ENCODE measurements at places on chromosomes 3 and 15.

GRCh38 chr15:68630211-68630555, 51.4 kb downstream of the CORO2B start:
- no peak for DNase-seq

GRCh38 chr3:133934996-133935842, 39.5 kb upstream of the RAB6B start:
- no peak for DNase-seq

DNA sequence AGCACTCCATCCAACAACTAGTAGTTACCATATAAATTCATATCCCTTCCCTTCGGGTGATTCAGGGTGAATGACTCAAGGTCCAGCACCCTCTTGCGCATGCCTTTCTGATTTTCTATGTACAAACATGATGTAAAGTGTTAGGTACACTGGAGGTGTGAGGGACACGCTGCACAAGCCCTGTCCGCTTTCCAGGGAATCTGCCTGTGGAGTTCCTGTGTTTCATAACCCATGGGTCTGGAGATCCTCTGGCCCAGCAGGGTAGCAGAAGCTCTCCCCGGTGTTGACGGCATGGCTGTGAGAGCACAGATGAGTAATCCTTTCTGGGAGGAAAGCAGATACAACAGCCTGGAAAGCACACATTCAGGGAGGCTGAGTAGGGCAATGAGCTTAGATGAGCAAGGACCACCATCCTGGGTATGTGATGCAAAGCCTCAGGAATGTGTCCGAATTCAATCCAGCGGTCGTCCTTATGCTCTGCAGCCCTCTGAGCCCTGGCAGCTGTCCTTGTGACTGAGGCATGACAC, 142.9 kb upstream of the TP63 start:
- no peak for DNase-seq

GRCh38 chr3:59839283-59839682, 789.5 kb upstream of the CFAP20DC start:
- no peak for DNase-seq

DNA sequence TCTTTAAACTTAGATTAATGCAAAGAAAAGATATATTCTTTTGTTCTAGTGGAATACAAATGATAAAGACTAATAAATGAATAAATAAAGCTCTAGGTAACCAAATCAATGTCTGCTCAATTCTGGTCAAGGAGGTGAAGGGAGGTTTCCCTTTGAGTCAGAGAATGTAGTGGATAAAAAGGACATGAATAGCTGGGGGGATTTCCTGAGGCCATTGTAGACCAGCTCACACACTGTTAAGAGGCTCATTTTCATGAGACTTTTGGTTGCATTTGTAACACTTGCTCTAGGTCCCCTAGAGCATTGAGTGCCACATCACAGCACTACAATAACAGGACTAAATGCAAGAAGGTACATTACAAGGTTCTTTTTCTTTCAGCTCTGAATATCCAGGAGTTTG, 170.7 kb downstream of the TIGIT start:
- no peak for DNase-seq

GRCh38 chr3:30112902-30113484, 493.4 kb upstream of the TGFBR2 start:
- DNase-seq = no peak

DNA sequence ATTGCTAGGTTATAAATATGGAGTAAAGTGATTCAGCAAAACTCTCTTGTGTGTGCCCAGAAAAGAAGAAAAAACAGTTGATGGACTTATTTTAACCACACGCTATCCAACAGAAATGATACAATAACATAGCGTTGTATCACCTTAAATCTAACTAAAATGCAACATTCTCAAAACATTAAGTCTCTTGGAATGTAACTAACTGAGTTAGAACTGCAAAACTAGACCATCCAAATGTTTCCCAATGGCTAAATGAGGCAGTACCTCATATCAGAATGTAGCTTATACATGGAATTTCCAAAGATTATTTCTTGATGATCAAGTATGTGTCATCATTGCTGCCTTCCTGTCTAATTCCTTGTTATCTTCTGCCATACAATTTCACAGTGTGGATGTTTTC, 187.9 kb downstream of the CNTN3 start:
- no peak for DNase-seq

- DNase-seq = no peak
Observed at GRCh38 chr3:45199837-45200648, 26.0 kb downstream of the TMEM158 start.

DNA sequence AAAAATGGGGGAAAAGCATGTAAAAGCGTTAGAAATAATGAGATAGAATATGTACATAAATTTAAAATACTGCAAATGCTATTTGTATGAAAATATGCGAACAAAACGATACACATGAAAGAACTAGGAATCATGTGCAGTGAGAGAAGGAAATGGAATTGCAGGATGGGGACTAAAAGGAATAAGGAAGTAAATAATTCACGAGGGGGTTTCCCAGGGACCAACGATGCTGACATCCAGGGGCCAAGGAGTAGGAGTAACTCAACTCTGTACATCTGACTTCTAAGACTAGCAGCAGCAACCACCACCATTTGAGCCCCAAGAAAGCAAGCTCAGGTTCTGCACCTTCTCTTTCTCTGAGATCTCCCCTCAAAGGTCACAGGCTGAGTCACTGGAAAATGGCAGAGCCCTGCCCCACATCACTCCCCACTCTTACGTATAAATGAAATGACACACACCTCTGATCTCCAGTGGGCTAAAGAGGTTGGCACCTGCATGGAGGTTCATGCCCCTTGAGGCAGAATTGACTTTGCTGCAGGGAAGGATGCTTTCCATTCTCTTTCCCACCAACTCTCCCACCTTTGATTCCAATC, 100.0 kb upstream of the DLG1 start:
- no peak for DNase-seq

DNA sequence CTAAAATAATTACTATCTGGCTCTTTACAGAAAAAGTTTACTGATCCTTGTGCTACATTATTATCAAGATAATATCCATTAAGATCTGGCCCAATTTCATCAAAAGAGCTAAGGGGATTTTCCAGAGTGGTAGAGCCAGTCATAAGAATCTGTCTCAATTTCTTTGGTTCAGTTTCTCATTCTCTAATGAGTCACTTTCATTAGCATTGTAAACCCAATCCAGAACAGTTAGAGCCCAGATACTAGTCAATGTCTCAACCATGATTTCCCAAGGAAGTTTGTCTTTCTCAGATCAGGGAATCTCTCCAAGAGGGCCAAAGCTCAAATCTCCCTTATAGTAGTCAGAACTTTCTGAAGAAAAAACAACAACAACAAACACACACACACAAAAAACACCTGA, 131.1 kb upstream of the PPP2R3A start:
- no peak for DNase-seq

DNA sequence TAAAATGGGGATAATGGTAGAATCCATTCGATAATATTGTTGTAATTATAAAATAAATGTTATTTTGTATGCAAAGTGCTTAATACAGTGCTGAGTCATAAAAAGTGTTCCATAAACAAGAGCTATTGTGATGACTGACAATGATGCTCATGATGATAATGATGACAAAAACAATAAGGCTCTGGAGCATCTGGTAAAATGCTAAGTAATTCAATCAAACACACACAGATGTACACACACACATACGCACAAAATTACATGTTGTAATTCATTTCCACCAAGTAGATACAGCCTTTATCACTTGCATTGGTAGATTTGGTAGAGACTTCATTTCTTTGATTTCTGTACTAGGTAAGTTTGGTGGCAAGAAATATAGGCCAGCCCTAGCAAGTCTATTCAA, 163.8 kb downstream of the FHIT start:
- DNase-seq = no peak

DNA sequence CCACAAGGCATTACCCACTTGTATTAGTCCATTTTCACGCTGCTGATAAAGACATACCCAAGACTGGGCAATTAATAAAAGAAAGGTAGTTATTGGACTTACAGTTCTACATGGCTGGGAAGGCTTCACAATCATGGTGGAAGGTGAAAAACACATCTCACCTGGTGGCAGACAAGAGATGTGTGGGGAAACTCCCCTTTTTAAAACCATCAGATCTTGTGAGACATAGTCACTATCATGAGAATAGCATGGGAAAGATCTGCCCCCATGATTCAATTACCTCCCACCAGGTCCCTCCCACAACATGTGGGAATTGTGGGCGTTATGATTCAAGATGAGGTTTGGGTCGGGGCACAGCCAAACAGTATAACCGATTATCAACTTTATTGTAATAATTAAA, 17.0 kb upstream of the CMC1 start:
- no peak for DNase-seq

DNA sequence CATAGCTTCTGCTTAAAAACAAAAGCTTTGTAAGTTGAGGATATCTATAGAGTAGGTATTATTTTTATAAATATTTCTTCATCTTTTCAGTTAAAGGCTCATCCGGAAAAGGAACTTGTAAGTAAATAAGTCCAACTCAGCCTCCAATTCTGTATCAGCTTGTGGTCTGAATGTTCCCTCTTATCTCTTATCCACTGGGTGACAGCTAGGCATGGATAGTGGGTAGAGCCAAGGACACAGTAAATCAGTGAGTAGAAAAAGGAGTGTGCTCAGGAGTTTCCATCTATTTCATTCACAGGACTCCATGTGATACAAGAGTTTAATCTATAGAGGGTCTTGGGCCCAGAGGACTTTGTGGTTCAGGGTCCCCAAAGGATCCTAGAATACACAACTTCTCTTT, 50.9 kb downstream of the FRMD5 start:
- DNase-seq = no peak

DNA sequence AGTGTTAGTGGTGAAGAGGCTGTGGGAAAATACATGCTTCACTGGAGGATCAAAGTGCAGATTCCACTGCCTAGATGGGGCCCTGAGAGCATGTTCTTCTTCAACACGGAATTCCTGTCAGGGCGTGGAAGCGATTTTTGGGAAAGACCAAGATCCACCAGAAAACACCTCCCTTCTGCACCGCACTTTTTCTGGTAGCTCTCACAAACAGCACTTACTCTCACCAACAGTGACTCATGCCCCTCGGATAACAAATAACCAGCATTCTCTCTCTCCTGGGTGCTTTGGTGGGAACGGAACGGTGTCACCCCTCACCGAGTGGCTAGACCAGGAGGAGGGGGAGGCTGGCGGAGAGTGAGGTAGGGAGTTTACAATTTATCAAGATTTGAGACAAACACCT, 40.1 kb downstream of the ADAMTSL3 start:
- DNase-seq = no peak

- DNase-seq = peak; percentile 12
Observed at GRCh38 chr3:66017591-66017990, 21.1 kb downstream of the MAGI1 start.

DNA sequence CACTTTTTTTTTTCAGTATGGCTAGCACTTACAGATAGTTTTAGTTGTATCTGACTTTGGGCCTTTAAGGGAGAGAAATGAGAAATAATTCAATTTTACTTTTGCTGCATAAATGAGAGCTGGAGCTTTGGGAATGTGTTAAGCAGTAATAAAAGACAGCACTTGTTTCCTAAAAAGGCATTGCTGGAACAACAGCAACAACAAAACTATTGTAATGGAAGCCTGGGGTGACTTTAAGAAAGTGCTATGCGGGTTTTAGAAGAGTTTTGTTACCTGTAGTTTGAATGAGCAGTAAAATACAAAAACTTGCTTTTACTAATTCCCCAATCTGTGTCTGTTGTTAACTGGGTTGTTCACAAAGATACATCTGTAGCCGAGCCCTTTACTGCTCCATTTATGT, 774.0 kb upstream of the ARPP21 start:
- DNase-seq = no peak

GRCh38 chr3:111594205-111594604, 941 bp downstream of the ZBED2 start:
- DNase-seq = no peak

DNA sequence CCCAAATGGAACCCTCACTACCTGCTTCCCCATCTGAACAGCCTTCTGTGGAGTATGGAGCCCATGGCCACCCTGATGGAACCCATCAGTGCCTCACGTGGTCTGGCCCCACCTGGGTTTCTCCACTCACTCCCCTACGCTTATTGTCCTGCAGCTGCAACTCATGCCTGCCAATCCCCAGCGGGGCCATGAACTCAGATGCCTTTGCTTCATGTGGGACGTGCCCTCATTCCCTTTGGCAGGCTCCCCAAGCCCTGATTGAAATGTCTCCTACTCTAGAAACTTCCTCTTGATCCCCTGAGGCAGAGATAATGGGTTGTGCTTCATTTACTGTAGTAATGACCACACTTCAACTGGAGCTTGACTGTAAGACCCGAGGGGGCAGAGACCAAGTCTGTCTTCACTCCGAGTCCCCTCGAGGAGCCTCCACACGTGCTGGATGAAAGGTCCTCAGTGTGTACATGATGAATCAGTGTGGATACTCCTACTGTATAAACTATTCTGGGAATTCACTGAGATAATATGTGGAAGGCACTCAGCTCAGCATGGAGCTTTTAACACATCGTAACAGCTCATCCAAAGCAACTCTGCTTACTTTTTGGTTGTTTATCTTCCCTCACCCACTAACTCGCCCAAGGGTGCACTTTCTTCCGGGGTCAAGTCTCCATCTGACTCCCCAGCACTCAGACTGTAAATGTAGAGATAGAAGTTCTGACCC, 232.8 kb upstream of the BHLHE40 start:
- DNase-seq = no peak

GRCh38 chr3:142958707-142959106, 4.8 kb downstream of the PAQR9 start:
- DNase-seq = no peak

- DNase-seq = no peak
Observed at GRCh38 chr3:60992395-60992794, 258.9 kb downstream of the FHIT start.

DNA sequence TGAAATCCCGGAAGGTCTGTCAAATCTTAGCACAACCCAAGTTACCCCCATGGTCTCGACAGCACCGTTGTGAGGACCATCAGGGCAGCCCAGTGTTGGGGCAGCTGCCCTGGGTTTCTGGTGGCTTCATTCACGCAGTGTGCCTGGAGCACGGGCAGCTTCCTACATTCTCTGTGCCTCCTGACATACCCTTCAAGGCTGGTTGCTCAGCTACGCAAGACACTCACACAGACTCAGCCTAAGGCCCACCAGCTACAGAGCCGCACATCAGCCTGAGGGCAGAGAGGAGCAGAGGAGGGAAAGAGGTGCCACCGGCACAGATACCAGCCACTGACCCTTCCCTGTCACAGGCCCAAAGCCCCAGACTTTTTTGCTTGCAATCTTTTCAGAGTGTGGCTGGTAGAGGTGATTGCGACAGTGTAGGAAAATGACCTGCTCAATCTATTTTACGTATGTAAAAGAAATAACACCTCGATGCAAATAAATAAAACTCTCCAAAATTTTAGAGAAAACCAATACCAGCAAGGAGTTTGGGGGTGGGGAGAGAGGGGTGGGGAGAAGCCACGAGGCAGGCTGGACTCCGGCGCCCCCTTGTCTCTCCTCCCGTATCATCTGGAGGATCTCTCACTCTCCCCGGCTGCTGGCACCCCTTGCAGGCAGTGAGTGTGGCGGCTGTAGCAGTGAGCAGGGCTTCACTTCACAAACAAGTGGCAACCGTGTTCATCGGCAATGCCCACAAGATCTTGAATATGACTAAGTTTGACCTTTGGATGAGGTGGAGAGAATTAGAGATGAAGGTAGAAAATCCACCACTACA, 12.7 kb downstream of the CSPG5 start:
- no peak for DNase-seq

- DNase-seq = no peak
Observed at GRCh38 chr3:163362151-163362550, 1716.1 kb downstream of the SI start.

- no peak for DNase-seq
Observed at GRCh38 chr3:100103558-100104441, 10.5 kb downstream of the FILIP1L start.
